ENCODE measurements at places on chromosomes 2 and 18.

DNA sequence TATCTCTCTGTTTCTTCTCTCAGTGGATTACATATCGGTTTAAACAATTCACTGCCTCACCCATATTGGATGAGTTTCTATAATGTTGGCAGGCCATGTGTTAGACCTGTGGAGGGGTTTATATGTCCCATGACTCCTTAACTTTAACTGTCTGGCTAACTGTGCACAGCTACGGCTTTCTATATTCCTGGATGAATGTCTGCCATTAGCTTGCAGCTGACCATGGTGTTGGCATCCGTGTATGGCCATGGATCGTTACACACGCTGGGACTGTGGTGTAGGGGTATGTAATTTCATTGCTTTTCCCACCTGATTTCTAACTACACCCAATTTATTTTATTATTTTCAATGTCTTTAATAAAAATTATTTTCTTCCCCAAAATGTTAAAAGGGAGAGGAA, 3.3 kb upstream of the TANC1 start:
- no peak for DNase-seq

DNA sequence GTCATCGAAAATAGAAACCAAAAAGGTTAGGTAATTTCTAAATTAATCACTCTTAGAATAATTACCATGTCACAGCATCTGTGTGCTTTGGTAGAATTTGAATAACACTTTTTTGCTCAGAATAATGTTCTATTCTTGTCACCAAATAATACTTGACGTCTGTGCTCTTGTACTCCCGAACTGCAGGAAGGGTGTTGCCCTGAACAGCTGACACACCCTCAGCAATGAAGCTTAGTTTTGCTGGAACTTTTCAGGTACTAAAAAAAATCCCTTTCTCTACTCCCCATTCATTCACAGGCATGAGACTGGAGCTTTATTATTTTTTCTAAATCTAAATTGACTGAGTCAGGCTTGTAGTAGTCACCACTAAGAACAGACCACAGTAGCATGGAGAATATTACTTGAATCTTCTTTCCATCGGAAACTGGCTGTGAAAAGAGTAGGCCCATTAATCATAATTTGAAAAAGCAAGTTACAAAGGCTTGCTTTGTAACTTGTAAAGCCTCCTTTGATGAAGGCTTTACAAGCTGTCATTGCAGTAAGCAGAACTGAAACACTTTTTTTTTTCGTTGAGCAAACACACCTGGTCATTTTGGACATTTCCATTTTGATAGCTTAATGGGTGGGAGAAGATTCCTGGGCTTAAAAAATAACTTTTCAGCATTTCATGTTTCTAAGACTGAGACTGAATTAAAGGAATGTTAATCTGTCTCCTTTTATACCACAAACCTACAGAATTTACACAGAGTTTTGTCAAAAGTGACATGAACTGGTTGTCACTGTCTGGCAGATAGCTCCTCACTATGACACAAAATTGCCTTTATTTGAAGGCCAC, 70.3 kb upstream of the PELI1 start:
- no peak for DNase-seq

GRCh38 chr2:63844616-63845015, 2.9 kb downstream of the UGP2 start:
- DNase-seq, result no peak

GRCh38 chr2:209062210-209062609, 361.6 kb upstream of the MAP2 start:
- DNase-seq, result no peak

DNA sequence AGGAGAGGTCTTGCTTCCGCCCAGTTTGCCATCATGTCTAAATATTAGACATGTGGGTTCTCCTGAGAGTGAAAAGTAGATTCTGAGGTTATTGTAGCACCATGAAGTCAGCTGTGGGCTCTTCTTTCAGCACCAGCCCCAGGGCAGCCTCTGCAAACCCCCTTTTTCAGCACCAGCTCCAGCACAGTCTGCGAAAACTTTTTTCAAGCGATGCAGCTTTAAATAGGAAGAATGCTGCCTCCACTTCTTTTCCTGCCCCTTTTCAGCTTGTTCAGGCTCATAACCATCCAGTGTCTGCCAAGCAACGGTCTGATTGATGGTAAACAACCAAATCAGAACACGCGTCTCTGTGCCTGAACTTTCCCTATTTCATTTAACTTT, at the start of gene COL5A2:
TSS of gene COL5A2 (minus strand) at position 192 of the 381 bp plus-strand sequence. CDS start at position 35, 157 bp downstream.
- DNase-seq, result no peak

DNA sequence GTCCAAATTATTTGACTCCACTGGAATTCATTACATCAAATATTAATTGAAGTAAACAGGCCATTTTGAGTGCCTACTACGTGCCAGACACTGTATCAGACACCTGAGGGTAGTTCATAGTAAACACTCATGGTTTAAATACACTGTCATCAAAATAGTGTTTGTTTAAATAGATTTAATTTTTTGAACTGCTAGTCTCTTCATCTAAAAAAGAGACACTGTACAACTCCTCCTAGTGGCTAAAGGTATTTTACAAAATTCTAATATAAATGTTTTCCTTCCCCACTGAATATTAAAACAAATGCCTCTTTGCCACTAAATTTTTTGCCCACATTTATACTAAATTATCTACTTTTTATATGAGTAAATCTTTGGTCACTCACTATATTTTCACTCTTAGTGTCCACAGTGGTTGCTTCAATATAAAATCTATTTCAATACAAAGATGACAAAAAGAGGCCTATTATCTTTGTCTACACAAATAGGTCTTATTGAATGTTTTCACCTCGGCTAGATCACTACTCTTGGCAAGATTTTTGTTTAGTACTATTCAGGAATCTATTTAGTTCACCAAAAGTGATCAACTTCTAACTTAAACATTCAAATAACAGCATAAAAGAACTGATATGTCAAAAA, 122.1 kb downstream of the TMEM247 start:
- DNase-seq, result no peak

DNA sequence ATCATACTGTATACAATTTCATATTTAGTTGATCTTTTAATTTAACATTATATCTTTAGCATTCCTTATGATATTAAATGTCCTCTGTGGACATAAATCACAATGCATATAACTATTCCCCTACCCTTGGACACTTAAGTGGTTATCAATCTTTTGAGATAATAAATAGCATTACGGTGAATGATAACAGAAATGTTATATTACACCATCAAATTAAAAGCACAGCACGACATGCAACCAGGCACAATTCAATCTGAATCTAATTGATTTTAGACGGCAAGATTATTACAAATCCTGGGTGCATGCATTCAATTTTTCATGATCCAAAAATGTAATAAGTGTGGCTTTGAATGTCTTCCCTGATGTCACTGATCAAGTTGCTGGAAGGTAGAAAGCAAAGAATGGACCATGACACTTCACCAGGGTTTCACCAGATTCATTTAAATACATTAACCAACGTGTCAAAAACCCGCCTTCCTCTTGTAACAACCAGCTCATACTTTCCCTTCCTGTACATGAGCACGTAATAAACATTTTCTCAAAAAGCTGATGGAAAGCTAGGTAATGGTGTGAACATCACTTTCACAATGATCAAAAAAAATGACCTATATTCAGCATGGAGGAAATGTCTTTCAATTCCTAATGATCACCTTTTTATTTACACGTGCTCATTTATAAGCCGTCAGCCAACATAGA, 513.7 kb upstream of the ID2 start:
- no peak for DNase-seq

DNA sequence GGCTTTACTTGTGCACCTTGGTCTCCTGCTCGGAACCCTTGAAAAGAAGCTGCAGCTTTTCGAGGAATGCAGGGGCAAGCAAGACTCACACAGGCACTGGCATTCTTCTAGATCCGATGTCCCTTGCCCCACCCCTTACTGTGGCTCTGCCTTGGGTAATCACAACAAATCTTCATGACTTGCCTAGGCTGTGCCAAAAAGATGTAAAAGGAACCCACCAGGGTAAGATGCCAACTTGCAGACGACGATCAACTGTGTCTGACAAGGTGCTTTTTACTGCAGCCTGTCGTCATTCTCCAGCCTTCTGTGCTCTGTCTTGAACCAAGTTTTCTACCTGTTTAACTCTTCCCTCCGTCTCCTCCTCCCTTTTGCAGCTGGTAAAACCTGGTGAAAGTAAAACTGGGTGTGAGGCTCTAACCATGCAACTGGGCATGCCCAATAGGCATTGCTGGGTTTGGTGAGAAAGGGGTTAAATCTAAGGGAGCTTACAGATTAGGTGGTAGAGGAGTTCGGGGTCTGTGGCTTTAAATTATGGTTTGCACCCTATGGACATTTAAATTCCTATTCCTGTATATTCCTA, 909 bp upstream of the NRXN1 start:
- no peak for DNase-seq

GRCh38 chr2:20629581-20630171, 21.2 kb downstream of the HS1BP3 start:
- DNase-seq, result no peak

- no peak for DNase-seq
Measured at GRCh38 chr2:229300790-229301189, 29.7 kb upstream of the PID1 start.

DNA sequence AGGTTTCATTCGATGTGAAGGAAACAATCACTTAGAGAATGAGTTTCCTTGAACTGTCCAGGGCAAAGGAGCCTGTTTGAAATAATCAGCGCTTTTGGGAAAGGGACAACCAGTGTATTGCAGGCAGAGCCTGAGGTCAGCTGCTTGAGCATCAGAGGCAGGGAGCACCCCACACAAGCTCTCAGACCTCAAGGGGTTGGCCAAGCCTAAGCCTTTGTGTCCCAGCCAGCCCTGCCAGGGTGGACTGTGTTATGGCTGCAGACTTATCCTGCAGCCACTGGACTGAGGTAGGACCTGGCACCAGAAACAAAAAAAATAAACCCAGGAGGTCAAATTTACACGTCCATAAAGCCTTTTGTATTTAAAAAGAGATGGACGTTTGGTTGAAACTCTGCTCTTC, 228.3 kb downstream of the SEPTIN10 start:
- DNase-seq, result no peak

DNA sequence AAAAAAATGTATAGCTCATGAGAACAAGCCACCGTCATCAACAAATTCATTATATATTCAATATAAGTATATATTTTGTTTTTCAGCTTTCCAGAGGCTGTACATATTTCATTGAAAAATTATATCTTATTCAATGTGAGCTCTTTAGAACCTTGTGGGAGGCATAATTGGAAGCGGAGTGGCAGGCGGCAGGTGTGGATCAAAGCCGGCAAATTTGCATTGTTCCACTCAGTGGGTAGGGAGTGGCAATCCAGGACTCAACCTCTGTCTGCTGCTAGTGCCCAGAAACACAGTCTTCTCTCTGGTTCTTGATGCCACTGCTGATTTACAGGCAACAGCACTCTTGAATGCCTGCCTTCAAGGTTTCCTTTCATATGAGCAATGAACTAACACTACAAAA, 46.9 kb downstream of the GCA start:
- DNase-seq, result no peak

- DNase-seq, result no peak
Measured at GRCh38 chr2:8315531-8316165, 366.2 kb upstream of the ID2 start.

DNA sequence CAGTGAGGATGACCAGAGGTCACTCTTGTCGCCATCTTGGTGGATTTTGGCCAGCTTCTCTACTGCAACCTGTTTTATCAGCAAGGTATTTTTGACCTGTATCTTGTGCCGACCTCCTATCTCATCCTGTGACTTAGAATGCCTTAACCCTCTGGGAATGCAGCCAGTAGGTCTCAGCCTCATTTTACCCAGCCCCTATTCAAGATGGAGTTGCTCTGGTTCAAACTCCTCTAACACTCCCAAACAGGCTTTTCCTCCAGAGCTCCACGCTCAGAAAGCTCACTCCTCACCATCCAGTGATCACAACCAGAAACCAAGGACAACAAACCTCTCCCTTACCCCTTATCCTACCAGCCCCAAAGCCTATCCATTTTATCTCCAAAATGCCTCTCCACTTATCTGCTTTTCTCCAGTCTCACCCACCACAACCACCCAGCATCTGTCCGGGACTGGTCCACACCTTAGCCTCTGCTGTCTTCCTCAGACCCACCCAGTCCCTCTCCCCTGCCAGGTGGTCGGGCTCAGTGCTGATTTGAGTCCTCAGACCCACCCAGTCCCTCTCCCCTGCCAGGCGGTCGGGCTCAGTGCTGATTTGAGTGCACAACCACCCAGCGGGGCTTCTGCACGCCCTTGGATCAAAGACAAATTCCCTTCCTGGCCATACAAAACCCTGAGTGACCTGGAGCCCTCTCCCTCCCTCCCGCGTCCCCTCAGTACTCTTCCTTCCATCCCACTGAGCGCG, 11.7 kb upstream of the SMAD7 start:
- no peak for DNase-seq

DNA sequence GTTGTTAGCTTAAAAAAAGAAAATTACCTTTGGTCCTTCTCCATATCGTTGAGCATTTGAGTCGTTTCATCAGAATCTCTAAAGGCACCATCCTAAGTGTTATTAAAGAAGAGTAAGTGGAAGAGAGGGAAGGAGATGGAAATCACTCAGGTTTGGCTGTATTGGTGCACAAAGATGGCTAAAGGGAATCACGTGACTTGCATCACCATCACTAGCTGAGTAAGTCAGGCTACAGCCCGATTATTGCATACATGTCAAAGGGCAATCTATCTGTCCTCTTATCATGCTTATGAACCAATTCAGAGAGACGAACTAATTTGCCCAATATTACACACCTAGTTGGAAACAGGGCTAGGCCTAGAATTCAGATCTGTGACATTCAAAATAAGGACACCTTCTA, 137.6 kb downstream of the CMPK2 start:
- no peak for DNase-seq
